ENCODE measurements at places on chromosomes 12 and 14. TPM values are rescaled to one million over a fixed set of nuclear protein-coding genes. Genes with fewer than 3 reads are reported as not detected.

Gene ASB2
- not detected for total RNA-seq

DNA sequence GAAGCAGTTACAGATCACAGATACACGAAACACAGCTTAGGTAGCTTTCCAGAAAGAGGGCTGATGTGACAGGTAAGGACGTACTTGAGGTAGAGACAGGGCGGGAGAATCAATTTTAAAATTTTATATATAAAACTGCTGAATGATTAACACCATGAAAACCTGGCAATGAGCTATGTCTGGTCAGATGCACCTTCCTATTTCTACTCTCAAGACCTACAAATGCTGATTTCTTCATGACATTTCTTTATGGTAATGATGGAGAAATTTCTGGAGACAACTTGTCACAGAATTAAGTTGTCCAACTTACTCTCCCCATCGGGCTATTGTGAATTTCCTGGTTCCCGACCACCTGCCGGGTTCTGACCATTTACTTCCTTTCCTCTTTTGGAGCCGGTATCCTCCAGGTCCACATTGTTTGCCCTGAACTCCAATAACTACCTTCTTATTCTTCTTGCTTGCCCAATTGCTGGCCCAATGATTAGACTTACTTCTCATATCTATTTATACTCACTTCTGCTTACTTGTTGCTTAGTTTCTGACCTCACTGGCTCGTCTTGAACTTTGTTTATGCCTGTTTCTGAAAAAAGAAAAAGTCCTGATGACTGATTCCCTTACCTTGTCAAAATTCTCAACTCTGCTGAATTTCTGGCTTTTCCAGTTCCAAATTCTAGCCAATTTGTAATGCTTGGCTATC is 12.8 kb upstream of the ATP2B1 start:
- no peak for DNase-seq

DNA sequence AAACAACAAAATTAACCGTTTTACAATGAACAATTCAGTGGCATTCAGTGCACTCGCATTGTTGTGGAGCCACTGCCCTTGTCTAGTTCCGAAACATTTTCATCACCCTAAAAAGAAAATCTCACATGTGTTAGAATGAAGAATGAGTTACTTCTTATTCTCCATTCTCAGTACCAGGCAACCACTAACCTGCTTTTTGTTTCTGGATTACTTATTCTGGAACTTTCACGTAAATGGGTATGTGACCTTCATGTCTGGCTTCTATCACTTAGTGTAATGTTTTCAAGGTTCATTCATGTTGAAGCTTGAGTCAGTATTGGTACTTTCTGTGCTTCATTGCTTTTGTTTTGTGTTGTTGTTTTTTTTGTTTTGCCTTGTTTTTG is 15.6 kb downstream of the RCOR1 start:
- DNase-seq, result no peak

GRCh38 chr14:76694106-76694505 is 67.2 kb upstream of the VASH1 start:
- DNase-seq, result no peak

DNA sequence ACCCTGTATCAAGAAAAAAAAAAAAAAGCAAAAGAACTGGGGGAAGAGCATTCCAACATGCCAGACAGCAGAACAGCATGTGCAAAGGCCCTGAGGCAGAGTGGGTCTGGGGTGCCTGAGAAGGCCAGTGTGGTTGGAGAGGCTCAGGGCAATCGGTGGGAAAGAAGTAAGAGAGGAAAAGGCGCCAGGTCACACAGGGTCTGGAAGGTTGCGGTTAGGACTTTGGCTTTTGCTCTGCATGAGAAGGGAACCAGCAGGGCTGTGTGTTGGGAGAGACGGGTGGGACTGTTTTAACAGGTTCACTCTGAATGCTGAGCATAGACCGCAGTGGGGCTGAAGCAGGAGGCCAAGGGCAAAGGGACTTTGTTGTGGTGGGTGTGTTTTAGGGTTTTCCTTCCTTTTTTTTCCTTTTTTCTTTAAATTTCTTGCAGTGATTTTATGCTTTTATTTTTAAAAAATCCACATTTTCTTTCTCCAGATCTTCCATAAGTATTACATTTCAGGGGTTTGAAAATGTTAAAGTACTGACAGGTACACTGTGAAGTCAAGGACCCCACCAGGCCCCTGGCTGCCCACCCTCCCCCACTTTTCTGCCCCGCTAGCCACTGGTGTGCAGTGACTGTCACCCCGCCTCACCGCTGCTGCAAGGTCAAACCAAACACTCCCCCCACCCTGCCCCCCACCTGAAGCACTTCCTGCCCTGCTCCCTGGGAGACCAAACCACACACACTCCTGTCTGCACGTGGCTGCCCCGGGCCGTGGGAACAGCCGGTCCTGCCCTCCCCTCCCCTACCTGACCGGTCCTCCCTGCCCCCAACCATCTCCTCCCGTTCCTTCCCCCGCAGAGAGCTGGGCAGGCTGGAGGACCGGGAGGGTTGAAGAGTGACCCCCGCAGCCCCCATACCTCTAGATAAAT is 30.0 kb downstream of the DTX1 start:
- DNase-seq, result no peak

DNA sequence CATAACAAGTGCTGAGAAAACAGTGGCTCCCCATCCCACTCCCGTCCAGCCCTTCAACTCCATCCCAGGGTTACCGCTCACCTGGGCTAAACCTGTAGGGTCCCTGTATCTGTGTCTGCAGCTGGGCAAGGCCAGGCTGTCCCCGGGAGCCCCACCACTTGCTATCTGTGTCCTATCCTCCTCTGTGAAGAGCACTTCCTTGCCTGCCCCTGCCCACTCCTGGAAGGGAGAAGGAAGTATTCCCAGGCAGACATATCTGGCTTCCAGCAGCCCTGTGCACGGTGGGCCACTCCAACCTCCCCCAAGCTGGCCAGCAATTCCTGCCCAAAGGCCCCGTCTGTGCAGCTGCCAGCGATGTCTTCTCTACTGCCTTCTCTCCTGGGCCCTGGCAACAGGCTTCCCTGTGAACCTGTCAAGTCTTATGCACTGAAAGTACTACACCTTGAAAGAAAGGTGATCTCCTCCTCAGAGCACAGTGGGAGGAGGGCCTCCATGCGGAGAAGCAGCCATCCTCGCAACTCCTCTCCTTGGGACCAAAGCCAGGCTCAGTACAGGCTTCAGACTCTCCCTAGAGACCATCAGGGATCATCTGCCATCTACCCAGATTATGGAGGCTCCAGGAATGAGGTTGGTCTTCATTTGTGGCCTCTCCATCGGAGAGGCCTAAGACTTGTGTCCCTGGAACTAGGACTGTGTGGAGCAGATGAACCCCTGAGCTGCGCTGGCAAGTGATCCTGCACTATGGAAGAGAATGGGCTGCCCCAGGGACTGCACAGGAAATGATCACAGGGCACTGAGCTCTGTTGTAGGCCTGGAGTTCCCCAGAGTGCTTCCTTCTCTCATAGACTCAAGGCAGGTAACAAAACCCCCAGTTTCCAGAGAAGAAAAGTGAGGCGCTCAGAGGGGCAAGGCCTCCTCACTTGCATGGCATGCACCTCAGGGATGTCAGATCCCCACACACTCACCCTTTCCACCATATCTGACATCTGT is 663.6 kb downstream of the BCL11B start:
- no peak for DNase-seq

All from K562 (cell line).